Panc1 (cell line): ENCODE measurements at places on chromosomes 12 and 14.

DNA sequence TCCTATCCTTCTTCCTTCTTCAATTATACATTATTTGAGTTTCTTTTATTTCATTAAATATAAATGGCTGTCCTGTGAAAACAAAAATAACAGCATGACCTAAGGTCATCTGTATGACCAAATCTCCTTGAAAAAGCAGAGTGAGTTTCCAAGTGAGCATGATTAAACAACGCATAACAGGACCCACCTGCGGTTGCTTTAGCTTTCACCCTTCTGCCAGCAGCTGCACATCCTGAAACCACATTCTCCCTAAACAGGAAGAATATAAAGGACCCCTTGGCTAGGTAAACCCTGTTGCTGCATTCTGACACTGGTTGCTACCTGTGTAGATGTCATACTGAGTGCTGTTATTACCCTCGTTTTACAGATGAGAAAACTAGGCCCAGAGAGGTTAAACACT, 42.8 kb upstream of the CPM start:
- no peak for DNase-seq

DNA sequence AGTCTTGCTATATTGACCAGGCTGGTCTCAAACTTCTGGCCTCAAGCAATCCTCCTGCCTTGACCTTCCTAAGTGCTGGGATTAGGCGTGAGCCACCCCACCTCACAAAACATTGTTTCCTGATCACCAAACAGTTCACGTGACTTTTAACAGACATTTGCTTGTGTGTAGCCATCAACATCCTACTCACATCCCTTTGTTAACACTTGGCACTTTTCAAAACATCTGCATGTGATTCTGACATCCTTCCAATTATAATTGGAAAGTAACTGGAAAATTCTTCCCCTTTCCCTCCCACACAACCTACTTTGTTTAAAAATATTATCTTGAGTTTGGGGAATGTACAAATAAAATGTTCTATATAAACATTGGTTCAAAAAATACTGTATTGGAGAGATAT, 317.9 kb downstream of the PCNX1 start:
- no peak for DNase-seq

- DNase-seq, result no peak
Measured at GRCh38 chr14:99356031-99356608, 84.1 kb upstream of the BCL11B start.

DNA sequence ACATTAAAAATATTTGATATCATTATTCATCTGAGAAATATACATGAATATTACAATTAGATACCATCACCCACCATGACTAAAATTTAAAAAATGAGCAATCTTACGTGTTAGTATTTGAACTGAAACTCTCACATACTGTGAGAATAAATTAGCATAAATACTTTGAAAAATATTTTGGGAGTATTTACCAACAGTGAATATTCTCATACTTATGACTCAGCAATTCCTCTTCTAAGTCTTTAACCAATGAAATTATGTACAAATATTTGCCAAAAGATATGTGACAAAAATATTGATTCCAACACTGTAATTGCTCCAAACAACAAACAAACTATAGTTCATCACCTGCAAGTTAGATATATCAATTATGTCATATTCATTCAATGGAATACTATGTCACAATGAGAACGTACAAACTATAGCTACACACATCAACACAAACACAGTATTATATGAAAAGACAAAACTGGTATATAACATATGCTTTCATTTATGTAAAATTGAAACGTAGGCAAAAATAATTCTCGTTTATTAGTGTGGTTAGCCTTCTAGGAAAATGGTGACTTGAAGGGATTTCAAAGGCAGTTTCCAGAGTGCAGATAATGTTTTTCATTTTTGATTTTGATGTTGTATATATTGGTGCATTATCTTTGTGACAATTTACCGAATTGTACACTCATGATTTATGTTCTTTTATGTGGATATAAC, 742.2 kb downstream of the SLC16A7 start:
- no peak for DNase-seq

GRCh38 chr12:132185705-132186104, 41.4 kb downstream of the NOC4L start:
- DNase-seq, result no peak

DNA sequence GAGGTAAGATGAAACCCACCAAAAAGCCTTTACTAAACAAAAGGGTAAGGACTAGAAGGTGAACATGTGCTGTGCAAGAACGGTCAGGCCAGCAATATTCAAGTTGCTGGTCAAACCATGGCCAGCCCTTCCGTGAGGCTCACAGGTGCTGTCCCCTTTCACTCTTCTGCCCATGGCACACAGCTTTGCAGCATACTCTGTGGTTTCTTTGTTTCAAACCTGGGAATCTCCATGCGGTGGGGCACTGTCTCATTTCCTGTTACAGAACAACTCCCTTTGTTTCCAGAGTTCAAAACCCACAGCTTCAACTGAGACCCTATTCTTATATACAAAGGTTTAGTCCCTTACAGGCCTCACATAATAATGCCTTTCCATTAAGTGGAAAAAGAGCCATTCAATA, 1.7 kb upstream of the OVCH1 start:
- DNase-seq, result no peak

DNA sequence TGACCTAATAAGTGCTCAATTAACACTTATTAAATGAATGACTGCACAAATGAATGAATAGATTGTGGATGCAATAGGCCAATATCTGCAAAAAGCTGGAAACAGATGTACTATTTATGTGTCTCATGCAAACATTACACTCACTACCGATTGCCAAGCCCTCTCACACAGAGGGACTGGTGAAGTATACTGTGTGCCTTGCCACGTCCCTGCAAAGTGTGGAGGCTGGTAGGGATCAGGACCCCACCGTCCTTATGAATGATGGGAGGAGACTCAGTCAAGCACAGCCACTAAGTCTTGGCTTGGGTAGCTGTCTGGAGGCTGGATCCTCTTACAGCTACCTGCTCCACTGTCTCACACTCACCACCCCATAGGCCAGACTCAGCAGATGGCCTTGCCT, 3.9 kb upstream of the TUNAR start:
- DNase-seq, result no peak

- no peak for DNase-seq
Measured at GRCh38 chr14:72906316-72906715, 12.4 kb upstream of the DPF3 start.
